ENCODE measurements at places on chromosomes 13 and 19.
A peak's percentile ranks its signal among the peaks of the same experiment; 100 is the strongest.

DNA sequence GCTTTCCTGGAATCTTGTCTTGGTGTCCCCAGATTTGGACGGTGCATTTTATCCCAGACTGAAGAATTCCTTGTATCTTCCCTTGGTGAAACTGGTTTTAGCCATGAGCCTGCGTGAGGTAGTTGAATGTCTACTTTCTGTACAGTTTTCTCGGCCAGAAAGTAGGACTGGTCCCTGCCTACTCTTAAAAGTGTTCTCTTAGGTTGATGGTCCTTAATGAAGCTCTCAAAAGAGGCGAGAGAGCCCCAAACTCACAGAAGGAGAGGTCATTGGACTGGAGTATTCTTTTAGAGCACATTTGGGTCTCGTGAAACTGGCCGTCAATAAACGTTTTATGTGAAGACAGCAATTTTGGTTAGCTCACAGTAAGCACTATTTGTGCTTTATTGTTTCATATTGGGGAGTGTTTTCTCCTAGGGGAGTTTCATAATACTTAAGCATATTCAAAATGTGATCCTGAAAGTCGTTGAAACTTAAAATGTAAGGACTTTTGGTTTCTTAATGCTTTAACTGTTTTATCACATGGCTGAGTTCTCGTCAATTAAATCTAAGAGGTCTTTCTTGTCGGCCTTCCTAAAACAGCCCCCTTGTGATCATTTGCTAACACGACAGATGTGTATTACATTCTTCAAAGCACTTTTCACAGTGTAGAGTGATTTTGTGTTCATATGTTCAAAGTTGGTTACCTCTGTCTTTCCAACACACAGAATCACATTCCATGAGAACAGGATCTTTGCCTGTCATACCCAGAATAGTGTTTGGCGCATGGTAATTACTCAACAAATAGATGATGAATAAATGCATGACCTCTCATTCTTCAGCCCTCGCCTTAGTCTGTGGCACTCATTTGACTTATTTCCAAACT lies 889 bp downstream of the GTF2F2 start:
- no peak for DNase-seq

GRCh38 chr19:33767898-33768413 lies 28.7 kb upstream of the KCTD15 start:
- no peak for DNase-seq

DNA sequence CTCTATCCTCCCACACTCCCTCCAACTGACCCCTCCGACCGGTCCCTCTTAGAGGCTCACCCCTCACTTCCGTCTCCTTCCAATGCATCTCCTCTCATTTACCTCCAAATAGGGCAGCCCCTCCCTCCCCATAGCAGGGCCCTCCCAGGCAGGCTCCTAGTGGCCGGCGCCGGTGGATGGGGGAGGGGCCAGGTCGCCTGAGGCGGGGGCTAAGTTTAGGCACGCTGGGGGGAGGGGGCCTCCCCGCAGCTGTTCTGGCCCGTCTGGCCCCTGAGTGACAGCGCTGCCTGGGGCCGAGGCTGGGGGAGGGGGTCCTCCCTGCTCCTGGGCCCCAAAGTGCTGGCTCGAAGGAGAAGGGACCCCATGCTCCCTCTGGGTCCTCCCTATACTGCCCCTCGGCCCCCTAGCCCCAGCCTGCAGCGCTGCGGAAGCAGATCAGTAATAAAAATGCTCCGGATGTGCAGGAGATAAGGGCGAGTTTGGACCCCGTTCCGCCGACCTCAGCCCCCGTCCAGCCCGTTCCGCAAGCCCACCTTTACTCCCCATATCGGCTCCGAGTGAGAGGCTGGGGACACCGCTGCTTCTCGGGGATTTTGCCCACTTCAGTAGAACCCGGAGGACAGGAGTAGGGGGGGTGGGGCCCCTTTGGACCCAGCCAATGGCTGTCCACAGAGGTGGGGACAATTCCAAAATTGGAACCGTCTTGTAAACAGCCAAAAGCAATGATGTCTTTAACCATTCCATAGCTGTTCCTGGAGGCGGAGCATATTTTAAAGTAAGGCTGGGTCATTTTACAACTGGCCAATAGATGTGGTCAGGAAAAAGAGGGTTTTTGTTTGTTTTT lies 4.0 kb downstream of the RTN2 start:
- DNase-seq, result no peak

- DNase-seq, result no peak
Observed at GRCh38 chr13:107767119-107767518, 448.2 kb downstream of the LIG4 start.

GRCh38 chr13:99273128-99273527 lies 14.9 kb upstream of the GPR18 start:
- DNase-seq, result no peak

GRCh38 chr13:50635504-50635903 lies 208.0 kb downstream of the DLEU7 start:
- peak; percentile 82 for DNase-seq

GRCh38 chr19:31340042-31341025 lies 8.9 kb downstream of the TSHZ3 start:
- no peak for DNase-seq

DNA sequence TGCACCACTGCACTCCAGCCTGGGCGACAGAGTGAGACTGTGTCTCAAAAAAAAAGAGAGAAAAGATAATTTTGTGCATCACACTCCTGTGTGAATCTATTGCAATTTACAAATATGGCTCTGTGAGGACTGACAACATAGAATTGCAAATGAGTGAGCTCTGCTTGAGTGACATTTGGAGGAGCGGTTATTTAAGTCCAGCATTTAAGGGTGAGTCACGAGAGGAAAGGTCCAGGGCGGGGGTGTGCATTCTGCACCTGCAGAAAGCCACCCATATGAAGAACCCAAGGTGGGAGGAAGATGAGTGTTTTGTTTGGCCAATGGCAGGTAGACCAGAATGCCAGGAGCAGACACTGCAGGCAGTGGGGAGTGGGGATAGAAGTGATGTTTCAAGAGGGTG lies 58.5 kb downstream of the DGKH start:
- no peak for DNase-seq

GRCh38 chr19:8973501-8974091 lies 36.6 kb downstream of the MUC16 start:
- DNase-seq, result no peak

DNA sequence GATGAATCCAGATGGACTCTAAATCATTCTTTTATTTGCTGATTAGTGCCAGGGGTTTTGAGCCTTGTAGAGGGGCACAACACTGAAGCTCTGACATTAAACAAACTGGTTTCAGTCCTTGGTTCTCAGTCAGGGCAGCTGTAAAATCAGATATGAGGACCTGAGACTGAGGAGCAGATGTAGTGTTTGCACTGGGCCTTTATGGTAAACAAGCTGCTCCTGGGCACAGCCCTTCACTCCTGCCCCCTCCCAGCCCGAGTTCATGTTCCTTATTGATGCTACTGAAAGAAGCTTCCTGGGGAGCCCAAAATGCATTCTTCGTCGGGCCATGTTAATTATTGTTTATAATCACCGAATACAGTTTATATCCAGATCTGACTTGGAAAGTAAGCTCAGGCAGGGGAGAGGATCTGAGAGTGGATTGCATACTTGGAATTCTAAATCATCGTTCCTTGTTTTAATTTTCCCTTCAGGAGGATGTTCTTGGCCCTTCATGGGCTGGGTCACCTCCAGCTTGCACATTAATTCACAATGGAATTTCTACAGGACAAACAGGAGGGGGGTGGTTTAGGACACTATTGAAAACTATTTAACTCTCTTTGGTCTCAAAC lies 213.5 kb downstream of the FGF9 start:
- no peak for DNase-seq
